ENCODE measurements at places on chromosomes 3 and 15.

DNA sequence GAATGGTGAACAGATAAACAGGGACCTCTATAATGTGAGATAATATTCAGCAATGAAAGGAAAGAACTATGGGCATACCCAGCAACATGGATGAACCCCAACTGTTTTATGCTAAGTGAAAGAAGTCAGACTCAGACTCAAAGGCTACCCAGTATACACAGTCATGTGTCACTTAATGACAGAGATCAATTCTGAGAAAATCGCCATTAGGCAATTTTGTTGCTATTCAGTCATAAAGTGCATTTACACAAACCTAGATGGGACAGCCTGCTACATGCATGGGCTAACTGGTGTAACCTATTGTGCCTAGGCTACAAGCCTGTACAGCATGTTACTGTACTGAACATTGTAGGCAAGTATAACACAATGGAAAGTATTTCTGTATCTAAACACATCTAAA is 76.5 kb downstream of the B3GNT5 start:
- no peaks in the 10 kb centered on the region for H3K36me3 ChIP-seq
- no peak overlapping the region for H3K4me3 ChIP-seq
- H3K27me3 ChIP-seq: no peaks in the 10 kb centered on the region
- no peak for DNase-seq

DNA sequence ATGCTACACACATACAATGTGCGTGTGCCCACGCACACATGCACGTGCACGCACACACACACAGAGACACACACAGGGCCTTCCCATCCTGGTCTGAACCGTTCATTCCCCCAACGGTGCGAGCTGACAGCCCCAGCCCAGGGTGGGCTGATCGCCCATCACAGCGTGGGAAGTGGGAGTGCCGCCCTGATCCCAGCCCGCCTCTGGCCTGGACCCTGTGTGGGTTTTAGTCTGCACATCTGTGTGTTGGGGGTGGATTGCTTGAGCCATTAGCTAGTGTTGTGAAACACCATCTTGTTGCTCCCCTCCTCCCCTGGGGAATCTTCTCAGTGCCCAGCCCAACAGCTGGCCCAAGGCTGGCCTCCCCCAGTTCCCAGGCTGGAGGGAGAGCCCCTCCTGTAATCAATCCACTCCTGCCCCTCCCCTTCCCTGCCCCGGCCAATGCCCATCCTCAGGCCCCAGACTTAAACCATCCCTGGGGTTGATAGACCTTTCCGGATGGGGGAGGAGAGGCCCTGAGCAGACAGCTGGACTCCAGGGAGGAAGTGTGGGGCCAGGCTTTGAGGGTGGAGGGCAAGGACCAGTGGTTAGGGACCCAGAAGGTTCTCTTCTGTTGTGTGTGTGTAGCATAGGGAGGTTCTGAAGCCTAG is 8.3 kb downstream of the SEMA3G start:
- no peaks in the 10 kb centered on the region for H3K27me3 ChIP-seq
- no peaks in the 10 kb centered on the region for H3K4me1 ChIP-seq
- no peak overlapping the region for H3K27ac ChIP-seq
- no peaks in the 10 kb centered on the region for H3K36me3 ChIP-seq
- H3K4me3 ChIP-seq: no peak overlapping the region

DNA sequence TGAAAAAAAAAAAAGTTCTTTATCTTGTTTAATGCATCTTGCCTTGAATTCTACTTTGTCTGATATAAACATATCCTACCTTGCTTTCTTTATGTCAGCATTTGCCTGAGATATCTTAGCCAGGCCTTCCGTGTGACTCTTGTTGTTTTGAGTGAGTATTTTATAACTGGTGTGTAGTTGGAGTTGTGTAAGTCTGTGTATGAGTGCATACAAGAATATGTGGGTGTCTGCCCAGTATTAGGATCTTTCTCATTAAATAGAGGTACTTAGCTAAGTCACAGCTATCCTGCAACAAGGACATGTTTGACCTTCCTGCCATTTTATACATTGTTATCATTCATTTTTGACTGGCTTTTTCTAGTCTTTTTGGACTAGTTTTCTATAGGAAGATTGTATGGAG is 22.5 kb upstream of the TSPAN3 start:
- H3K4me1 ChIP-seq: peaks cover 13% of the 10 kb centered on the region
- H3K27me3 ChIP-seq: no peaks in the 10 kb centered on the region
- no peak overlapping the region for H3K4me3 ChIP-seq
- no peaks in the 10 kb centered on the region for H3K36me3 ChIP-seq

- no peaks in the 10 kb centered on the region for H3K36me3 ChIP-seq
- H3K27me3 ChIP-seq: no peaks in the 10 kb centered on the region
- H3K4me3 ChIP-seq: no peak overlapping the region
Measured at GRCh38 chr3:55405436-55405835, 81.7 kb downstream of the WNT5A start.

- H3K4me1 ChIP-seq: peaks cover 10% of the 10 kb centered on the region
- DNase-seq: no peak
- no peak overlapping the region for H3K4me3 ChIP-seq
- H3K36me3 ChIP-seq: no peaks in the 10 kb centered on the region
- H3K27ac ChIP-seq: no peak overlapping the region
Measured at GRCh38 chr3:179961071-179961702, 75.5 kb downstream of the PEX5L start.

GRCh38 chr3:126982126-126982470 is 817 bp upstream of the PLXNA1 start:
- peak overlapping the region; percentile 97 for H3K27ac ChIP-seq
- H3K27me3 ChIP-seq: no peaks in the 10 kb centered on the region
- peaks cover 17% of the 10 kb centered on the region for H3K4me1 ChIP-seq
- DNase-seq: peak; percentile 94

DNA sequence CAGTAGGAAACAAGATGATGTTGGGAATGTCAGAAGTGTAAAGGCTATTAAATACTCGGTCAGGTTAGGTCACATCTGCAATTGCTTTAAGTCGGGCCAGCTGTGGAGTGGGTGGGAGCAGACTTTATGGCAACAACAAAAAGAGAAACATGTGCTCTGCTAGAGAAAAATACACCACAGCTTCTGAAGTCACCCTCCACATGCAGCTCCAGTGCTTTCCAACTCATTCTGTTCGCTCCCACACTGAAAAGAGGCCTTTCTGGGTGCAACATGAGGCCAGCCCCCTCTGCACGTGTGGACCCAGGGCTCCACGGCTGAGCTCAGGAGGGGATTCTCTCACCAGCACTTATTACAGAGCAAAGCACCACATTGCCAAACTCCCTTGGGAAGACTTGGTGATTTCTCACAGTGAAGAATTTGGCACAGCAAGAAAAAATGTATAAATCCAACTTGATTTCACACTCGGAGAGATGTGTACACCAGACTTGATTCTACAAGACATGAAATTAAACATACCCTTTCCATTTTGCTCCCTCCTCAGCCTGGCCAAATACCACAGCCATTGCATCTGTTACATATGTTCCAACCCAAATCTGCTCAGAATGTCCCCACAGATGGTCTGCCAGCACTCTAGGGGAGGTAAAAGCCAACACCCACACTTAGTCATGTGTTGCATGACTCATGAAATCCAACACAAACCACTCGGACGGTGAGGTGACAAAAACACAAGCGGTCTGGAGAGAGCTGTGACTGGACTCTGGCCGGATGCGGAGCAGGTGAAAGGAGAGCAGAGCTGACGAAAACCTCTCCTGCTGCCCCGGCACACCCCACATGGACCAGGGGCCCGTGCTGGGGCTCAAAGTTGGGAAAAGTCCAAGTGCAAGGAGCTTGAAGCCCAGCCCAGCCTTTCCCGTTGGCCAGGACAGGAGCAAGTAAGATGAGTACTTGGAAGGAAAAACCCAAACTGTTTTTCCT is 74.6 kb downstream of the ITGB5 start:
- no peak for DNase-seq
- H3K4me3 ChIP-seq: no peak overlapping the region
- no peaks in the 10 kb centered on the region for H3K4me1 ChIP-seq
- H3K27ac ChIP-seq: no peak overlapping the region
- no peaks in the 10 kb centered on the region for H3K36me3 ChIP-seq
- peaks cover 2% of the 10 kb centered on the region for H3K27me3 ChIP-seq

GRCh38 chr3:187839422-187839821 is 94.2 kb upstream of the BCL6 start:
- DNase-seq: no peak
- no peak overlapping the region for H3K4me3 ChIP-seq
- no peak overlapping the region for H3K27ac ChIP-seq
- no peaks in the 10 kb centered on the region for H3K36me3 ChIP-seq
- no peaks in the 10 kb centered on the region for H3K4me1 ChIP-seq

- no peak overlapping the region for H3K4me3 ChIP-seq
- DNase-seq: no peak
- no peaks in the 10 kb centered on the region for H3K27me3 ChIP-seq
Measured at GRCh38 chr15:82110144-82110543, 64.3 kb upstream of the MEX3B start.

Measured in B cell (primary cell).